ENCODE measurements at places on chromosomes 4 and X. TPM values are rescaled to one million over a fixed set of nuclear protein-coding genes. Genes with fewer than 3 reads are reported as not detected.
A peak's percentile ranks its signal among the peaks of the same experiment; 100 is the strongest.

- H3K27me3 ChIP-seq: peaks cover 18% of the 10 kb centered on the region
- H3K4me1 ChIP-seq: peaks cover 7% of the 10 kb centered on the region
- no peak overlapping the region for H3K4me3 ChIP-seq
- no peaks in the 10 kb centered on the region for H3K36me3 ChIP-seq
Observed at GRCh38 chr4:3286335-3287175, 6.3 kb upstream of the RGS12 start.

The NDP gene
- polyA plus RNA-seq: 0.54 TPM

The DUSP9 gene
- polyA plus RNA-seq: 0.78 TPM

DNA sequence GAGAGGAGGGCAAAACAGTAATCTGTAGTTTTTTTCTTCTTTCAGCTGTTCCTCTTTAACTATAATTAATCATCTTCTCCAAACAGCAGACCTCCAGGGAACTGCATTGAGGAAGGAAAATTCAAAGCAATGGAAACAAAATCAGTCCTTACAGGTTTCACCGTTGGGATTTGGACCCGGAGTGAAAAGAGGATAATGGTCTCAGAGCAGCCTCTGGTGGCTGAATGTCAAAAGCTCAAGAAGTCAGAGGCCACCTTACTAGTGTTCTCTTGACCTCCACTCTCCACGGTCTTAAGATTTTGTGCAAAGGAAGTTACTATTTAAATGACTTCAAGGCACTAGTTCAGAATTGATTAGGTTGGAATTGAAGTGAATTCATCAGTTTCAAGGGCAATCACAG lies 16.0 kb upstream of the MID1 start:
- H3K36me3 ChIP-seq: no peaks in the 10 kb centered on the region
- no peak overlapping the region for H3K27ac ChIP-seq
- peak; percentile 31 for DNase-seq
- no peak overlapping the region for H3K4me3 ChIP-seq

DNA sequence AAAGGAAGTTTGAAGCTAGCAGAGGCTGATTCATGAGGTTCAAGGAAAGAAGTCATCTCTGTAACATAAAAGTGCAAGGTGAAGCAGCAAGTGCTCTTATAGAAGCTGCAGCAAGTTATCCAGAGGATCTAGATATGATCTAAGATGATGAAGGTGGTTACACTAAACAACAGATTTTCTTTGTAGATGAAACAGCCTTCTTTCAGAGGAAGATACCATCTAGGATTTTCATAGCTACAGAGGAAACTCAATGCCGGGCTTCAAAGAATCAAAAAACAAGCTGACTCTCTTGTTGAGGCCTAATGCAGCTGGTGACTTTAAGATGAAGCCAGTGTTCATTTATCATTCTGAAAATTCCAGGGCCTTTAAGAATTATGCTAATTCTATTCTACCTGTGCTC lies 28.8 kb downstream of the NR0B1 start:
- no peak overlapping the region for H3K27ac ChIP-seq
- DNase-seq: no peak
- no peak overlapping the region for H3K4me3 ChIP-seq
- no peaks in the 10 kb centered on the region for H3K27me3 ChIP-seq
- H3K36me3 ChIP-seq: no peaks in the 10 kb centered on the region

The NPY5R gene
- polyA plus RNA-seq: 0.22 TPM

The IL2 gene
- polyA plus RNA-seq: 0.24 TPM

Measured in large intestine (tissue), 12 donors.